MV-4-11 (cell line): ENCODE measurements at places on chromosomes 6 and 20.

DNA sequence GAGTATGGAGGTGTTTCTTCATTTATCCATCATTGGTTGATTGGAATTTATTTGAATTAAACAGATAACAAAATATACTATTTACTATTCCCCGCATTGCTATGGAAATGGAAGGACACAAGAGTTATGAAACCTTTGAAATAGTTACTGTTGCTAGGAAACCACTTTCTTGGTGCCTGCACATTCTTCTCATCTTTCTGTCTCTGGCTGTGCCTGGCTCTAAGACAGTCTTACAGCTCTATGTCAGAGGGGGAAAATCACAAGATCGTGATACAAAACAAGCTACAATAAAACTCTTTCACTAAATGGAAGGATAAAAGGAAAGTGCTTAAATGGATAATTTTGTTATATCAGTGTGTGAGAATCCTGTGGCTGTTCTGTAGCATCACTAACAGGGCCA, 453.0 kb downstream of the LMBRD1 start:
- peak; percentile 10 for DNase-seq

- no peak for DNase-seq
Measured at GRCh38 chr20:23151008-23151703, 65.0 kb upstream of the CD93 start.

- no peak for DNase-seq
Measured at GRCh38 chr6:9168669-9169068, 733.3 kb upstream of the SLC35B3 start.

- no peak for DNase-seq
Measured at GRCh38 chr6:111586554-111586953, 19.1 kb downstream of the TRAF3IP2 start.

DNA sequence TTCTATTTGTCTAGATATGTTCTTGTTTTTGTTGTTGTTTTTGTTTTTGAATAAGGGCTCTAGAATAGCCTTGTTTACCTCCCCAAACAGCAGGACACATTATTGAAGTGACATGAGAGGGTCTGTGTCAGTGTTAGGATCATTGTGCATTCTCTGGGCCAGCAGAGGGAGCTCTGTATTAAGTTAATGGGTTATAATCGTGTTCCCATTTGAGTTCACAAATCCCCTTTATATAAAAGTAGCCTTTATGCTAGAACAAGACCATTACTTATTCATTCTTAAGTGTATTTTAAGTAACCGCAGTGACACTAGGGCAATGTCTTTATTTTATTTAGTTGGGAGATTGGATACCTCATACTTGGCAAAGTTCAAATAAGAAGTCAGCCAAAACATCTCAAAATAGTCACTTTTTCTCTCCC, 44.8 kb downstream of the STK4 start:
- DNase-seq: peak; percentile 32

DNA sequence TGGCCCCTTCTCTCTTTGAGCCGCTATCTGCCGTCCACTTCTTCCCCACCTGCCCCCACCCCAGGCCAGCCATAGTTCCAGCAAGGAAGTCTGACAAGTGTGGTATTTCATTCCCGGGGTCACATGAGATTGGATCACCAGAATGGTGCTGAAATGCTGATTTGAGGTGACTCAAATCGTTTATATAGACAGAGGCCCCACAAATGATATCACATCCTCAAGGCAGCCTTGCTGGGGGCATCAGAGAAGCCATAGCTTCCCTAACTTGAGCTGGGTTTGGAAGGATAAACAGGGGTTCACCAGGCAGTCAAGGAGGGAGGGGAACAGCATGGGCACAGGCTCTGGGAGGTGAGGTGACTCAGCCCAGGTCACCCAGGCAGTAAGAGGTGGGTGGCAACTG, 9.9 kb downstream of the SDCBP2 start:
- DNase-seq: no peak

DNA sequence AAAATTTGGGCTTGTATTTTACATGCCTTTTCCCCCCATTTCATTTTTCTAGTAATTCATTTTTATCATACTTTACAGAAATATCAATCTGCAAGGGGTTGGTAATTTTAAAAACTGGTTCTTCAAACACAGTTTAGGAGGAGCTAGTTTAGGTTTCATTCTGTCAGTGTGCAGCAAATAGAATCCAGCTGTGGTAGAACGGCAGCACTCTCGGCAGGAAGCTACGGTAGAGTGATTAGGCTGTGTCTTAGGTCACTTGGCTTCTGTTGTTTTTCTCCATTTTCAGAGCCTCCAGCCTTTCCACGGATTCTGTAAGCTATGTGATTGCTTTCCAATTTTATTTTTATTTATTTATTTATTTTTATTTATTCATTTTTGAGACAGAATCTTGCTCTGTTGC, 32.7 kb downstream of the TLDC2 start:
- no peak for DNase-seq

GRCh38 chr6:106685833-106686232, 56.5 kb downstream of the QRSL1 start:
- no peak for DNase-seq

DNA sequence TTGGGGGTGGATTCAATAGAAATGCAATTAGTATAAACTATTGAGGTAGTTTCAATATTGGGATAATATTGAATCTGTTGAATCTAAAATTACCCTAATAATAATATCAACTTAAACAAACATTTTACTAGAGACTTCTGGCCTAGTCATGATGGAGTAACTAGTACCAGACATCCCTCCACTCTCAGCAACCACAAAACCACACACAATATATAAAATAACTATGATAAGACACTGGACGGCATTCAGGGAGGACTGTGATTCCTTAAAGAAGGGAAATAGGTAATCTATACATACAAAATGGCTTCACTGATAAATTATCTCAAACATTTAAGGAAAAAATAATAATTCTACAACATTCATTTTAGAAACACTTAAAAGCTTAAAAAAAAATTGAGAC, 38.9 kb upstream of the TMEM14A start:
- DNase-seq: no peak

GRCh38 chr20:62907384-62908317, 18.7 kb downstream of the DIDO1 start:
- DNase-seq: no peak

DNA sequence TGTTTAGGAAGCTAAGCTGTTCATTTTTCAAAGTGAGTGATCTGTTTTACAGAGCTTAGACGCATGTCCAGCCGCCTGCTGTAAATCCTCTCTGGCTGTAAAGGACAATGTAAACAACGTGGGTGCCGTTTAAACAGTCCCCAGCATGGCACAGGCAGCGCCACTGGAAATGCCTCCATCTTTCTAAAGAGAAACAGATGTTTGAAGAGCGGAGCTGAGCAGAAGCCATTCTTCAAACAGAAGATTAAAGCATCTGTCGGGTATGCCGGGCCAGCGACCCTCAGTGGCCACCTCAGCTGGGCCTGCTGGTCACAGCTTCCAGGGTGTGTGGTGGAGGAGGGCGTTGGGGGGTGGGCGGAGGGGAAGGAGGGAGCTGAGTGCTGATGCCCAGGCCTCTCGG, 138.6 kb downstream of the ERMARD start:
- no peak for DNase-seq

GRCh38 chr6:152071843-152072242, 264.4 kb downstream of the ESR1 start:
- no peak for DNase-seq

GRCh38 chr6:166774292-166774691, 147.2 kb upstream of the RPS6KA2 start:
- DNase-seq: no peak

- peak; percentile 54 for DNase-seq
Measured at GRCh38 chr6:156686301-156686994, 90.7 kb upstream of the ARID1B start.

DNA sequence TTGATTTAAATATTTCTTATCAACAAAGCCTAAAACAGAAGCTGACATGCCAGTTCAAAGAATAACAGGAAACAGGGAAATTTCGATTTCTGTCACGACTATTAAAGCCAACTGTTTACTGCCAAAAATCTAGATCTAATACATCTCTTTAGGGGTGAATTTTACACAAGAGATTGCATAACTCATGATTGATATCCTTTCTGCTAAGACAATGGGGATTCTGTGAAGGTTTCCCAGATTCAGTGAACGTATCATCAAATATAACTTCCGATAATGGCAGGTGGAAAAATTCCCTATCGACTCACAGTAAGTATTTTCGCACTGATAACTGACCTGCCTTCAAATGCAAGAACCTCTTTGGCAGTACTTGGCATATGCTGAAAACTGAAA, 42.9 kb downstream of the NHSL1 start:
- DNase-seq: no peak

- peak; percentile 87 for DNase-seq
Measured at GRCh38 chr6:110529355-110529754, 52.9 kb upstream of the SLC22A16 start.

GRCh38 chr20:24545168-24545567, 75.7 kb downstream of the SYNDIG1 start:
- no peak for DNase-seq

GRCh38 chr6:123575188-123575587, 61.6 kb downstream of the TRDN start:
- DNase-seq: no peak

GRCh38 chr6:14524319-14524718, 406.7 kb downstream of the CD83 start:
- DNase-seq: no peak

GRCh38 chr6:35706468-35706867, 17.8 kb upstream of the FKBP5 start:
- DNase-seq: peak; percentile 89

- peak; percentile 11 for DNase-seq
Measured at GRCh38 chr6:33683051-33683571, 28.4 kb downstream of the UQCC2 start.

GRCh38 chr20:25299806-25300205, 51.9 kb downstream of the PYGB start:
- no peak for DNase-seq

DNA sequence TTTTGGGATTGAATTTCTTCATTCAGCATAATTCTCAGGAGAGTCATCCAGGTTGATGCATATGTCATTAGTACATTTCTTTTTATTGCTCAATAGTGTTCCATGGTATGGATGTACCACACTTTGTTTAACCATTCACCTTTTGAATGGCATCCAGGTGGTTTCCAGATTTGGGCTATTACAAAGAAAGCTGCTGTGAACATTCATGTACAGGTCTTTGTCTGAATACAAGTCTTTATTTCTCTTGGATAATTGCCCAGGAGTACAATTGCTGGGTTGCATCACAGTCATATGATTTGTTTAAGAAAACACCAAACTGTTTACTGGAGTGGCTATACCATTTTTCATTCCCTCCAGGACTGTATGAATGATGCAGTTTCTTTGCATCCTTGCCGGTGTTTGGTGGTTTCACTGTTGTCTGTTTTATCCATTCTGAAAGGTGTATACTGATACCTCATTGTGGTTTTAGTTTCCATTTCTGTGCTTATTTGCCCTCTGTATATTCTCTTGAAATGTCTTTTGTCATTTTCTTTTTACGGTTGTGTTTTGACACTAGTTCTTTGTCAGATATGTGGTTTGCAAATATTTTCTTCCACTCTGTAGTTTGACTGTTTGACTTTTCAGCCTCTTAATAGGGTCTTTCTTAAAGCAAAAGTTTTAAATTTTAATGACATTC, 8.8 kb downstream of the CDKAL1 start:
- peak; percentile 4 for DNase-seq

- DNase-seq: peak; percentile 12
Measured at GRCh38 chr6:70884074-70884983, 72.5 kb downstream of the B3GAT2 start.

- DNase-seq: no peak
Measured at GRCh38 chr20:52888096-52888495, 84.1 kb upstream of the TSHZ2 start.

DNA sequence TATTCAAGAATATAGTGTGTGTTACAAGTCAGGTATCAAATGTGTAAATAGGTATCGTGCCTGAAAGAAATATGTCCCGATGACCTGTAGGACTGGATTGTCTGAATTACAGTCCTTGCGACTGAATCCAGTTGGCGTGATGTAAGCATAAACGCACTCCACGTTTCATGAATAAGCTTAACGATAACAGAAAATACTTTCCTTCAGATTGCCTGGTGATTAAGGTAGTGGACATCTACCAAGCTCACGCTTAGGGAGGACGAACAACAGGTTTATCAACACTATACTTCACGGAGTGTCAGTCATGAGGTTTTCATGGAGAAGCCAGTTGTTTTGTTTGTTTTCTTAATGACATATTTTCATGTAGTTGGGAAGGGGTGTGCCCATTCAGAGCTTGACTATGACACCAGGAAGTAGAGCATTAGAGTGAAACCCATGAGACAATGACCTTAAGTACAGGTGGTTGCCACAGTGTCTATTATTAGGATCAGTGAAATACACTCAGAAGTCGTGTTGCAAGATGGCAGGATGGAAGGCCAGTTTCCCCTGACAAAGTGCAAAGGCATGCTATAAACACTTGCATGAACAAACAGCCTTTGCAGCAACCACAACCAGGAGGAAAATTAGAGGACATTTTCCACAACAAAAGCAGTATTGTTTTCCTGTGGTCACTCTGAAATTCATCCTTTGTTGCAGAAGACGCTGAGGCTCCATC, 305.8 kb upstream of the PRDM1 start:
- no peak for DNase-seq

- DNase-seq: no peak
Measured at GRCh38 chr20:49292010-49292409, 14.2 kb upstream of the ZNFX1 start.

- no peak for DNase-seq
Measured at GRCh38 chr6:163804991-163805390, 390.5 kb downstream of the QKI start.

DNA sequence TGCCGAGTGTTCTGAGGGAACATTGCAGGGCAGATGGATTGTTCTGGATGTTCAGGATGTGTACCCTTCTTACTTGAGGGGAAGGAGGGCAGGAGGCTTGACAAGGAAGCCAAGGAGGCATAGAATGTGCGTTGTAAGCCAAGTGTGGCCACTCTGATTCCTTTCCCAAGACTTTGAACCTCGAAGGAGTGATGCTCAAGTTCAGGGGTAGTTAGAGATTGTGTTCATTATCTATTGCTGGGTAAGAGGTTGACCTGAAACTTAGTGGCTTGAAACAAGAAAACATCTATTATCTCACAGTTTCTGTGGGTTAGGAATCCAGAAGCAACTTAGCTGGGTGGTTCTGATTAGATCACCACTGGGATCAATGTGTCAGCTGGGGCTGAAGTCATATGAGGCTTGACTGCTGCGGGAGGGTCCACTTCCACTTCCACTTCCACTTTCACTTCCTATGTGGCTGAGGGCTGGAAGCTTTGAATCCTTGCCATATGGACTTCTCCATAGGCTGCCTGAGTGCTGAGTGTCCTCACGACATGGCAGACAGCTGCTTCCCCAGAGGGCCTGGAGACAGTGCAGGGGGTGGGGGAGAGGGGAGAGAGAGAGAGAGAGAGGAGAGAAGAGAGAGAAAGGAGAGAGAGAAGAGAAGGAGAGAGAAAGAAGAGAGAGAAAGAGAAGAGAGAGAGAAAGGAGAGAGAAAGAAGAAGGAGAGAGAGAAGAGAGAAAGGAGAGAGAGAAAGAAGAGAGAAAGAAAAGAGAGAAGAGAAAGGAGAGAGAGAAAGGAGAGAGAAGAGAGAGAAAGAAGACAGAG, 6.9 kb upstream of the CD40 start:
- DNase-seq: peak; percentile 97

GRCh38 chr6:111918825-111919224, 45.6 kb upstream of the FYN start:
- peak; percentile 82 for DNase-seq
